ENCODE measurements at places on chromosomes 6 and 20. TPM values are rescaled to one million over a fixed set of nuclear protein-coding genes. Genes with fewer than 3 reads are reported as not detected.

MAFB gene
- total RNA-seq = 9.7 TPM

LRRC73 gene
- not detected for total RNA-seq

PLN gene
- 0.14 TPM for total RNA-seq

GRM1 gene
- under 0.01 TPM for total RNA-seq

TRERF1 gene
- total RNA-seq = 1.3 TPM

ENPP4 gene
- 5.8 TPM for total RNA-seq

SLC13A3 gene
- 1.5 TPM for total RNA-seq

SLC4A11 gene
- total RNA-seq = under 0.01 TPM

SEL1L2 gene
- total RNA-seq = not detected

B3GAT2 gene
- 0.70 TPM for total RNA-seq

TULP4 gene
- 53.3 TPM for total RNA-seq

- H3K36me3 ChIP-seq = no peaks in the 10 kb centered on the region
- H3K4me3 ChIP-seq = no peak overlapping the region
- DNase-seq = no peak
- H3K27me3 ChIP-seq = peaks cover 21% of the 10 kb centered on the region
Measured at GRCh38 chr20:46206025-46206424, 87.9 kb downstream of the CD40 start.

GRCh38 chr20:36086767-36087166, 67.8 kb upstream of the EPB41L1 start:
- no peak overlapping the region for H3K27ac ChIP-seq
- H3K4me1 ChIP-seq = no peaks in the 10 kb centered on the region
- H3K27me3 ChIP-seq = no peaks in the 10 kb centered on the region
- no peaks in the 10 kb centered on the region for H3K36me3 ChIP-seq
- DNase-seq = no peak

- H3K4me1 ChIP-seq = peaks cover 10% of the 10 kb centered on the region
- H3K4me3 ChIP-seq = no peak overlapping the region
- H3K27me3 ChIP-seq = no peaks in the 10 kb centered on the region
Measured at GRCh38 chr6:70666706-70667105, 977 bp upstream of the SMAP1 start.

DNA sequence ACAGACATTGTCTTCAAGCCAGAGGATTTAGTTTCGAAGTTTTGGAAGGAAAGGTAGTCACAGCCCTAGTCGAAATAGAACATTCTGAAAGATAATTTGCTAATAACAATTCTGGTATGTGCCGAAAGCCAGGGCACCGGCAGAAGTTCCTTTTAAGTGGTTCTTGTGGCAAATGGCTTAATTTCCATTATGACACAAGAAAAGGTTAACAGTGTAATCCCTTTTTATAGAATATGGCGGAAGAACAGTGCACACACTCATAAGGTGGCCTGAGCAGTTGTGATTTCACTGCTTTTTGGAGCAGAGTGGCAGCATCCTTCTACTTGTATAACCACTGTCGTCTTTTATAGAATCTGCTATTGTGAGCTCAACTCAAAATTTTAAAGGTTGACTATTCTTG, 152.4 kb downstream of the SASH1 start:
- H3K4me3 ChIP-seq = no peak overlapping the region
- H3K27ac ChIP-seq = no peak overlapping the region
- H3K27me3 ChIP-seq = no peaks in the 10 kb centered on the region
- no peaks in the 10 kb centered on the region for H3K36me3 ChIP-seq
- DNase-seq = no peak
- H3K4me1 ChIP-seq = no peaks in the 10 kb centered on the region

GRCh38 chr6:121733234-121733633, 297.8 kb downstream of the GJA1 start:
- H3K27me3 ChIP-seq = no peaks in the 10 kb centered on the region
- no peak for DNase-seq
- H3K27ac ChIP-seq = no peak overlapping the region
- H3K36me3 ChIP-seq = no peaks in the 10 kb centered on the region
- no peak overlapping the region for H3K4me3 ChIP-seq
- no peaks in the 10 kb centered on the region for H3K4me1 ChIP-seq

DNA sequence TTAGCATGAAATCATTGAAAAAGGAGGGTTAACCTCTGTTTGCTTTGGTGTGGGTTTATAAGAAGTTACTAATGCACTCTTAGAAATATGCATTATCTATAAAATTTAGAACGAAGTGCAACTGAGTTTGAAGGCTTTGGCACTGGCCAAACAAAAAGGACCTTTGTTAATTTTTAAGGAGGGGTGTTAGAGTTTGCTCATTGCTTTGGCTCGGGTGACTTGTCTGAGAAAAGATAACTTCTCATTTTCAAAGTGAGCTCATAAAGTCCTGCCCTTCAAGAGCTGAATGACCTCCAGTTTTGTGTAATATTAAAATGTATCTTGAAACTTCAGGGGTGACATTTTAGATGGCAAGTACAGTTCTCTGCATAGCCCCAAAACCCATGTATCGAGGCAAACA, 25.9 kb downstream of the NEDD9 start:
- no peaks in the 10 kb centered on the region for H3K4me1 ChIP-seq
- H3K36me3 ChIP-seq = peaks cover 1% of the 10 kb centered on the region
- H3K27ac ChIP-seq = peak overlapping the region; percentile 29
- H3K27me3 ChIP-seq = no peaks in the 10 kb centered on the region
- H3K4me3 ChIP-seq = no peak overlapping the region

DNA sequence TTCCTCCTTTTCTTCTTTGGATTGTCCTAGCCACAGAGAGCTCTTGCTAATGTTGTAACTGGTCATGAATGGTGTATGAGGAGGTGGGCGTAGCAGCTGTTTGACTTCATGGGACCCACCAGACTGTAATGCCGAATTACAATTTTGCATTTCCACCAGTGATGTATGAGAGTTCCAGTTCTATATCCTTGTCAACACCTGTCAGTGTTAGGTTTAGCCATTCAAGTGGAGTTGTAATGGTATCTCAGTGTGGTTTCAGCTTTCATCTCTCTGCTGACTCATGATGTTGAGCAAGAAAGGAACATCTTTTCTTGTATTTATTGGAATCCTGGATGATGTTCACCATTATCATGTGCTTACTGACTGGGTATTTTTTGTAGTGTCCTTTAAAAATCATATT, 5.1 kb downstream of the IGF2R start:
- peaks cover 45% of the 10 kb centered on the region for H3K4me1 ChIP-seq
- peak overlapping the region; percentile 39 for H3K27ac ChIP-seq
- H3K27me3 ChIP-seq = no peaks in the 10 kb centered on the region
- no peaks in the 10 kb centered on the region for H3K36me3 ChIP-seq
- no peak for DNase-seq

GRCh38 chr6:111573892-111574797, 31.5 kb downstream of the TRAF3IP2 start:
- H3K27me3 ChIP-seq = no peaks in the 10 kb centered on the region
- H3K27ac ChIP-seq = no peak overlapping the region
- no peak for DNase-seq

DNA sequence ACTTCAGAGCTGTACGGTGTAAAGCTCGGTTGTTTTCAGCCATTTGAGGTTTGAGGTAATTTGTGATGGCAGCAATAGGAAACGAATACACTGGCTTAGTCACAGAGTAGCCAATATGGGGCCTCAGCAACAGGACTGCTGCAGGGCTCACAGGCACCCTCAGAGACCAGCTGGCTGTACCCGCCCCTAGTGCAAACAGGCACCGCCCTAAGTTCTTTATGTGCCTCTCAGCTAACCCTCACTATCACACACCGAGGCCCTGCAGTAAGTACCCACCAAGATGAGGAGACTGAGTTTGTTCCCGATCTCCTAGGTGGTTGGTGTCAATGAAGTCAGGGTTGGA, 11.2 kb upstream of the SERPINB9 start:
- no peaks in the 10 kb centered on the region for H3K27me3 ChIP-seq
- DNase-seq = no peak
- H3K4me1 ChIP-seq = no peaks in the 10 kb centered on the region
- H3K36me3 ChIP-seq = no peaks in the 10 kb centered on the region
- no peak overlapping the region for H3K4me3 ChIP-seq

DNA sequence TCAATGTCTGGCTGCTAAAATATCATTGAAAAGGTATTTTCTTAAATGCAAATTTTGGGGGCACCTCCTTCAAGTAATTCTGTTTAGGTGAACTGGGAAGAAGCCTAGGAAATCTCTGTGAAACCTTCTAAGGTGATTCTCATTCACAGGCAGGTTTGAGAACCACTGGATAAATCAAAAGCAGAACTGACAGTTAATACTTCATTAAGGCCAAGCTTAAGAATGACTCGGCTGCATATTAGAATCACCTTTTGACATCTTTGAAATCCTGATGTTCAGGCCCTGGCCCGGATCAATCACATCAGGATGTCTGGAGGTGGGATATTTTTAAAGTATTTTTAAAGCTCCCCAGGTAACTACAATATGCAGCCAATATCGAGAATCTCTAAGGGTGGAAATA, 50.6 kb downstream of the FKBP1C start:
- no peaks in the 10 kb centered on the region for H3K36me3 ChIP-seq
- no peaks in the 10 kb centered on the region for H3K27me3 ChIP-seq
- no peaks in the 10 kb centered on the region for H3K4me1 ChIP-seq
- H3K4me3 ChIP-seq = no peak overlapping the region
- no peak overlapping the region for H3K27ac ChIP-seq

GRCh38 chr6:33816911-33817310, 13.1 kb upstream of the MLN start:
- H3K27me3 ChIP-seq = no peaks in the 10 kb centered on the region
- no peak overlapping the region for H3K4me3 ChIP-seq
- no peaks in the 10 kb centered on the region for H3K4me1 ChIP-seq
- no peak for DNase-seq
- H3K27ac ChIP-seq = no peak overlapping the region

DNA sequence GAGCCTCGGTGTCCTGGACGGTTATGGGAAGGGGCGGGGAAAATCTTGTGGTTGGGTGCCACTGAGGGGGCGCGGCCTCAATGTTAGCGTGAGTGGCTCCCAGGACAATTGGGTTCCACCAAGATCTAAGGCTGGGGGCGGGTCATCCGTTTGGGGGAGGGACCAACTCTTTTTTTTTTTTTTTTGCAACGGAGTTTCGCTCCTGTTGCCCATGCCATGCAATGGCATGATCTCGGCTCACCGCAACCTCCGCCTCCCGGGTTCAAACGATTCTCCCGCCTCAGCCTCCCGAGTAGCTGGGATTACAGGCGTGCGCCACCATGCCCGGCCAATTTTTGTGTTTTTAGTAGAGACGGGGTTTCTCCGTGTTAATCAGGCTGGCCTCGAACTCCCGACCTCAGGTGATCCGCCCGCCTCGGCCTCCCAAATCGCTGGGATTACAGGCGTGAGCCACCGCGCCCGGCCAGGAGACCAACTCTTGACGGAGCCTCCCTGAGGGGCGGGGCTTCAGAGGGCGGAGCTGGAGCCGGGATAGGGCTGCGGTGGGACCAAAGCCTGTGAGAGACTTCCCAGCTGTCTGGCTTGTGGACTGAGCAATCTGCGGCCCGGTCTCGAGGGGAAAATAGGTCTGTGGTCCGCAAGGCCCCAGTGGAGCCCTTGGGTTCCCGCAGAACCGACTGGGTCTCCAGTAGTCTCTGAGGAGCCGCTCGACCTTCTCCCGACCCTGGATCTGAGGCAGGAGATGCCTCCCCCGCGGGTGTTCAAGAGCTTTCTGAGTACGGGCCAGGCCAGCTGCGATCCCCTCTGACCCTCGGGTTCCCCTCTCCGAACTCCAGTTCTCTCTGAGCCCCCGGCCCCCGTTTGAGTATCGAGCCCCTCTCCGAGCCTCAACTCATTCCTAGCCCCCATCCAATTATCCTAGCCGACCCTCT, 1.1 kb downstream of the SPAG4 start:
- no peaks in the 10 kb centered on the region for H3K27me3 ChIP-seq
- H3K27ac ChIP-seq = peak overlapping the region; percentile 65
- peak overlapping the region; percentile 37 for H3K4me3 ChIP-seq
- peaks cover 15% of the 10 kb centered on the region for H3K4me1 ChIP-seq
- peaks cover 2% of the 10 kb centered on the region for H3K36me3 ChIP-seq

DNA sequence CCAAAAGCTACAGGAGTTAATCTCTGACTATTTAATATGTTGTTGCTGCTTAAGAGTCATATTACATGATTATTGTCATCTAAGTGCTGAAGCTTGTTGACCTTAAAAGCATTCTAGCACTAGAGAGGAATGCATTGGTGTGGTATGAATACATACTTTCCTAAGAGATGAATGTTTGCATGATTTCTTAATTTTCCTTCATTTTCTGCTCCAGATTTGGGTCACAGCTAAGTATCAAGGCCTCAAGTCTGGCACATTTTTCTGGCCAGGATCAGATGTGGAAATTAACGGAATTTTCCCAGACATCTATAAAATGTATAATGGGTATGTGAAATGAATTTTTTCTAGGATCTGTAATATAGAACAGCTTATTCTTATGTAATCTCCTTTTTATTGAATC, 53.6 kb downstream of the ENPP1 start:
- no peaks in the 10 kb centered on the region for H3K27me3 ChIP-seq
- no peak overlapping the region for H3K27ac ChIP-seq
- DNase-seq = no peak
- peaks cover 37% of the 10 kb centered on the region for H3K36me3 ChIP-seq
- H3K4me3 ChIP-seq = no peak overlapping the region

- H3K4me3 ChIP-seq = no peak overlapping the region
- no peak overlapping the region for H3K27ac ChIP-seq
- DNase-seq = peak; percentile 62
- no peaks in the 10 kb centered on the region for H3K4me1 ChIP-seq
Measured at GRCh38 chr6:26224940-26225847, 138.0 kb downstream of the HFE start.

DNA sequence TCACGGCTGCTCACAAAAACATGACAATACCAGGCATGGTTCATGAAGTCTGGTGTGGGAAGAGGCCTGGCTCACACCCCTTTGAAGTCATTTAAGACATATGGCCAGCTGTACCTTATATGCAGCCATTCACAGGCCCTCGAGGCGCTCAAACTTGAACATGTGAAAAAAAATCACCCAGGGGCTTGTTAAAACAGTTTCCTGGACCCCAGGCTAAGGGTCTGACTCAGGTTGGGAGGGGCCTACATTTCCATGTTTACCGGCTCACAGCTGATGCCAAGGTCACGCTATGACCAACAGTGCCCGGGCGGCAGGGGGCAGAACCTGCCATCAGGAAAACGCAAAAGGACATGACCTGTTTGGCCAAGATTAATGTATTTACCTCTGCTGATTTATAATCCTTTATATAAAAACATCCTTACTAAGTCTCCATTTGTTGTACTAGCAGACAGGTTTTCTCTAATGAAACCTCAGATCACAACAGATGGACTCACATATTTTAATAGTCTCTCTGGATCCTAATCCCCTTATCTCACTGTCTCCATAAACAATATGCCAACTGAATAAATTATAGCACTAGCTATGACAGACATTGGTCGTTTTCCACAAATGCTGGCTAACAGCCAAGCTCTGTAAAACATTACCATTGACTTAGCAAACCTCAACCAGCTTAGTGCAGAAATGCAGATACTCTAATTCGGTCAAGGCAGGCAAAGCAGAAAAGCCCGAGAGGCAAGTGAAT, 19.9 kb downstream of the EZR start:
- H3K27me3 ChIP-seq = no peaks in the 10 kb centered on the region
- peak overlapping the region; percentile 83 for H3K27ac ChIP-seq
- H3K36me3 ChIP-seq = no peaks in the 10 kb centered on the region
- H3K4me1 ChIP-seq = peaks cover 18% of the 10 kb centered on the region

DNA sequence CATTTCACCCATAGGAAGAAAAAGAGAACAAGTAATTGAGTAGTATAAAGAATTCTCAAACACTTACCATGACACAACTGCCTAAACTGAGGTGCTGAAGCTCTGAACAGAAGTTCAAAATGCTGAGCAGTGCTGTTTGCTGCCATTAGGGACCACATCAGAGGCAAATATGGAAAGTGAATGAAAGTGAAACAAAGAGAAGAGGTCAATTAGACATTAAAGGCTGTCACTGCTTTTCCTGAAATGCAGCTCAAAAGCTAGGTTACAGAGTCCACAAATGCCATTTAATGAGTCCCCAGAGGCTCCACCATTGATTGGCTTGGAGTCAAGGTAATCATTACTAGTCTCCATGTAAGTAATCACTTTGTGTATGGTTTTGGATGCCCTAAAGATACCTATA, 46.1 kb downstream of the POU3F2 start:
- no peak overlapping the region for H3K4me3 ChIP-seq
- no peak for DNase-seq
- no peaks in the 10 kb centered on the region for H3K27me3 ChIP-seq
- H3K4me1 ChIP-seq = no peaks in the 10 kb centered on the region
- peaks cover 4% of the 10 kb centered on the region for H3K36me3 ChIP-seq
- no peak overlapping the region for H3K27ac ChIP-seq
